Testis (tissue), 5 donors: ENCODE measurements at places on chromosomes 6 and 20.

- no peak overlapping the region for H3K4me3 ChIP-seq
- DNase-seq, result peak; percentile 23
- H3K4me1 ChIP-seq, result peaks cover 5% of the 10 kb centered on the region
- no peaks in the 10 kb centered on the region for H3K36me3 ChIP-seq
- H3K27me3 ChIP-seq, result no peaks in the 10 kb centered on the region
- H3K27ac ChIP-seq, result no peak overlapping the region
These were observed 48.4 kb downstream of the MAP3K7 start for GRCh38 chr6:90538278-90539046.

- DNase-seq, result no peak
- no peaks in the 10 kb centered on the region for H3K27me3 ChIP-seq
- H3K36me3 ChIP-seq, result no peaks in the 10 kb centered on the region
- peaks cover 6% of the 10 kb centered on the region for H3K4me1 ChIP-seq
- H3K27ac ChIP-seq, result no peak overlapping the region
These were observed 2.8 kb downstream of the DLGAP4 start for GRCh38 chr20:36308986-36309385.

- H3K27ac ChIP-seq, result no peak overlapping the region
- H3K4me3 ChIP-seq, result no peak overlapping the region
- H3K36me3 ChIP-seq, result no peaks in the 10 kb centered on the region
- no peaks in the 10 kb centered on the region for H3K27me3 ChIP-seq
These were observed 117.3 kb downstream of the JARID2 start for GRCh38 chr6:15363164-15363522.

- no peak for DNase-seq
- no peaks in the 10 kb centered on the region for H3K4me1 ChIP-seq
- no peaks in the 10 kb centered on the region for H3K27me3 ChIP-seq
These were observed 199.4 kb downstream of the PHACTR1 start for GRCh38 chr6:12916006-12916405.

GRCh38 chr6:67141005-67141404 is 1434.0 kb upstream of the EYS start:
- H3K27me3 ChIP-seq, result no peaks in the 10 kb centered on the region
- no peak overlapping the region for H3K4me3 ChIP-seq

GRCh38 chr6:125994670-125995488 is 8.5 kb downstream of the TRMT11 start:
- H3K4me1 ChIP-seq, result no peaks in the 10 kb centered on the region
- H3K4me3 ChIP-seq, result no peak overlapping the region
- no peak overlapping the region for H3K27ac ChIP-seq
- DNase-seq, result no peak

DNA sequence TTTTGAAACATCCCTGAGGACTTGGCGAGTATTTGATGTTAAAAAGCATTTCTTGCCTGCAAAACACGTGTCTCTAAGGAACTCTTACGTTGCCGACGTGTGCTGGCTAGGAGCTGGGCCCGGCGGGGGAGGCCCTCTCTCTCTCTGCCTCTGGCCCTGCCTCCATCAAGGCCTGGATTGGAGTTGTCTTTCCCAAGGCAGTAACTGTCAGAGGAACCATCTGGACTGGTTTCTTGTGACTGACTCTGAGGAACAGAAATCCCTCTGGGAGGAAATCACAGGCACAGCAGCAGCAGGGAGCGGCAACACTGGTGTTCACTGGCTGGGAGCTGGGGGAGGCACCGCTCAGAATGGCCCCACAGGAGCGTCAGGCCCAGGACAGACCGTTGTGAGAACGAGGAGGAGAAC is 244.2 kb downstream of the NRN1 start:
- no peaks in the 10 kb centered on the region for H3K27me3 ChIP-seq
- H3K4me1 ChIP-seq, result peaks cover 15% of the 10 kb centered on the region
- no peak overlapping the region for H3K4me3 ChIP-seq
- DNase-seq, result no peak

- H3K27ac ChIP-seq, result no peak overlapping the region
- DNase-seq, result no peak
- H3K4me1 ChIP-seq, result no peaks in the 10 kb centered on the region
- H3K36me3 ChIP-seq, result no peaks in the 10 kb centered on the region
- H3K27me3 ChIP-seq, result no peaks in the 10 kb centered on the region
- H3K4me3 ChIP-seq, result no peak overlapping the region
These were observed 397.7 kb downstream of the RFPL4B start for GRCh38 chr6:112744827-112745226.

DNA sequence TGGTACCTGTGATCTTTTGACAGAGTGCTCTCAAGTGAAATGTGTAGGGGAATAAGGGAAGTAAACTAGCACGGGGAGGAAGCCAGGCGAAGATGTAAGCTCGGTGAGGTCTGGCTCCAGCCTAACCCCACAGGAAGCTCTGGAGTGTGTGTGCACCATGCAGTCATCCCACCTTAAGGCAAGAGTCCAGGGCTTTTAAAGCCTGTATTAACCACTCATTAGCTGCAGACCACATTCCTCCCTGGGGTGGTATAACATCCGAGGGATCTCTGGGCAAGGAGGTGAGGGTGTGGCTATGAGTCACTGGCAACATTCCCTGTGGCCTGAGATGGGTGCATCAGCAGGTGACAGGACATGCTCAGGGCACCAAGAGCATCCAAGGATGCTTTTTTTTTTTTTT is 12.5 kb upstream of the RANBP9 start:
- no peaks in the 10 kb centered on the region for H3K27me3 ChIP-seq
- no peak overlapping the region for H3K27ac ChIP-seq
- H3K36me3 ChIP-seq, result no peaks in the 10 kb centered on the region
- no peaks in the 10 kb centered on the region for H3K4me1 ChIP-seq

GRCh38 chr6:144178323-144178722 is 28.0 kb downstream of the STX11 start:
- no peaks in the 10 kb centered on the region for H3K36me3 ChIP-seq
- no peak overlapping the region for H3K27ac ChIP-seq
- H3K4me3 ChIP-seq, result no peak overlapping the region
- H3K27me3 ChIP-seq, result no peaks in the 10 kb centered on the region

GRCh38 chr6:38603966-38604365 is 35.8 kb downstream of the BTBD9 start:
- no peaks in the 10 kb centered on the region for H3K36me3 ChIP-seq
- peaks cover 8% of the 10 kb centered on the region for H3K4me1 ChIP-seq
- H3K27ac ChIP-seq, result no peak overlapping the region
- H3K27me3 ChIP-seq, result no peaks in the 10 kb centered on the region
- no peak for DNase-seq

GRCh38 chr6:41630069-41630468 is 8.2 kb upstream of the MDFI start:
- DNase-seq, result no peak
- H3K27ac ChIP-seq, result no peak overlapping the region

GRCh38 chr6:166705069-166705468 is 78.0 kb upstream of the RPS6KA2 start:
- H3K4me3 ChIP-seq, result no peak overlapping the region
- no peaks in the 10 kb centered on the region for H3K27me3 ChIP-seq
- H3K4me1 ChIP-seq, result no peaks in the 10 kb centered on the region
- H3K36me3 ChIP-seq, result no peaks in the 10 kb centered on the region
- no peak for DNase-seq
- no peak overlapping the region for H3K27ac ChIP-seq

- no peaks in the 10 kb centered on the region for H3K27me3 ChIP-seq
- DNase-seq, result no peak
- no peak overlapping the region for H3K4me3 ChIP-seq
These were observed 12.7 kb downstream of the DPPA5 start for GRCh38 chr6:73341335-73341734.

GRCh38 chr6:108009894-108010293 is 51.9 kb upstream of the SEC63 start:
- H3K27me3 ChIP-seq, result no peaks in the 10 kb centered on the region
- H3K36me3 ChIP-seq, result no peaks in the 10 kb centered on the region
- no peak overlapping the region for H3K4me3 ChIP-seq
- no peak overlapping the region for H3K27ac ChIP-seq

DNA sequence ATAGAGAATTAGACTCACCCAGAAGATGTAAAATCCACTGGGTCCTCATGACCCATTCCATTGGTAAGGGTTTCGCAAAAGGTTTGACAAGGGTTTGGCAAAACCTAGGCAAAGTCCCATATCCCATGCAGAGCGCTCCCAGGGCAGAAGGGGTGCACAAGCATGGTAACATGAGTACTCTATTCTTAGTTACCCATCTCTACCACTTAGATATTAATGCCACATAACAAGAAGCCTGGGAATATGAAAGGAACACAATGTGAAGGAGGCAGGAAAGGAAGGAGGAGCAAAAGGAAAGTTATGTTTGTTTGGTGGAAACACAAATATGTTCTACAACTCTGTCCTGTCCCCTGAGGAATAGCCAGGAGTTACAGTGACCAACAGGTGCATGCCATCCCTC is 163.1 kb downstream of the FAXC start:
- H3K27me3 ChIP-seq, result no peaks in the 10 kb centered on the region
- no peaks in the 10 kb centered on the region for H3K36me3 ChIP-seq
- H3K27ac ChIP-seq, result no peak overlapping the region
- no peak overlapping the region for H3K4me3 ChIP-seq

GRCh38 chr6:138795809-138796603 is at the start of gene ECT2L:
TSS of gene ECT2L (plus strand) at chr6:138796087. CDS start at chr6:138813275, 17,188 bp downstream.
- H3K36me3 ChIP-seq, result no peaks in the 10 kb centered on the region
- peak within 1 kb of the TSS; percentile 33 for H3K4me3 ChIP-seq
- no peaks in the 10 kb centered on the region for H3K27me3 ChIP-seq
- peak; percentile 47 for DNase-seq
- peaks cover 4% of the 10 kb centered on the region for H3K4me1 ChIP-seq

DNA sequence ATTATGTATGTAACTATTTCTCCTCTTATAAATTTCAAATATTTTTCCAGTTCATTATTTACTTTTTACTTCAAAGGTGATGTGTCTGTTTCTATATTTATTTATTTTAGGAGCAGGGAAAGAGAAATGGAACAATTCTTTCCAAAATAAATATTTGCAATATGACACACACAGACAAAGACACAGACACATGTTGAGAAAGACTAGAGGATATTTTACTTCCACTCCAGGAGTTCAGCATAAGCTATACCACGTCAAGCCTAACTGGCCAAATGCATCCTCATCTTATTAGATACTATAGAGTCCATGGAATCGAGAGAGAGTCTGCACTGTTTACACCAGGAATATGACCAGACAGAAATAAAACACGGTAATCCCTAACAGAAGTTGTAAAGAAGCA is 13.3 kb downstream of the RALGAPA2 start:
- H3K27ac ChIP-seq, result no peak overlapping the region
- H3K4me1 ChIP-seq, result no peaks in the 10 kb centered on the region
- no peak overlapping the region for H3K4me3 ChIP-seq
- DNase-seq, result no peak
- H3K27me3 ChIP-seq, result no peaks in the 10 kb centered on the region
- H3K36me3 ChIP-seq, result no peaks in the 10 kb centered on the region

GRCh38 chr6:170440437-170440836 is 112.7 kb downstream of the PSMB1 start:
- no peak overlapping the region for H3K4me3 ChIP-seq
- H3K36me3 ChIP-seq, result no peaks in the 10 kb centered on the region
- H3K27me3 ChIP-seq, result no peaks in the 10 kb centered on the region
- H3K4me1 ChIP-seq, result no peaks in the 10 kb centered on the region

GRCh38 chr20:43940518-43941225 is 26.0 kb downstream of the TOX2 start:
- DNase-seq, result no peak
- no peak overlapping the region for H3K4me3 ChIP-seq
- no peaks in the 10 kb centered on the region for H3K36me3 ChIP-seq
- H3K27ac ChIP-seq, result no peak overlapping the region
- no peaks in the 10 kb centered on the region for H3K27me3 ChIP-seq
- H3K4me1 ChIP-seq, result peaks cover 12% of the 10 kb centered on the region

DNA sequence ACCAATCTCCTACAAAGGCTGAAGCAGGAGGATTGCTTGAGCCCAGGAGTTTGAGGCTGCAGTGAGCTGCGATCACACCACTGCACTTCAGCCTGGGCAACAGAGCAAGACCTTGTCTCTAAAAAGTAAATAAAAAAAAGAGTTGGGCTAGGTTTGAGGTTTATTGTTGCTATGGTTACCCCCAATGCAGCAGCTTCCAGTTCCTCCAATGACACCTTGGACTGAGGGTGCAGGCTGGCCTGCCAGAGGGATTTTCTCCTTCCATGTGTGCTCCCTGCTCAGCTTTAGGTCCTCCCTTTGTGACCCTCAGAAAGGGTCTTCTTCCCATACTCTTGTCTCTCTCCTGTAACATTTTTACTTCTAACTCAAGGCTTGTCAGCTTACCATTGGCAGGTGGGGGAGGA is 10.6 kb upstream of the TBC1D20 start:
- H3K27ac ChIP-seq, result no peak overlapping the region
- no peaks in the 10 kb centered on the region for H3K4me1 ChIP-seq
- H3K4me3 ChIP-seq, result no peak overlapping the region
- H3K36me3 ChIP-seq, result no peaks in the 10 kb centered on the region
- no peaks in the 10 kb centered on the region for H3K27me3 ChIP-seq

DNA sequence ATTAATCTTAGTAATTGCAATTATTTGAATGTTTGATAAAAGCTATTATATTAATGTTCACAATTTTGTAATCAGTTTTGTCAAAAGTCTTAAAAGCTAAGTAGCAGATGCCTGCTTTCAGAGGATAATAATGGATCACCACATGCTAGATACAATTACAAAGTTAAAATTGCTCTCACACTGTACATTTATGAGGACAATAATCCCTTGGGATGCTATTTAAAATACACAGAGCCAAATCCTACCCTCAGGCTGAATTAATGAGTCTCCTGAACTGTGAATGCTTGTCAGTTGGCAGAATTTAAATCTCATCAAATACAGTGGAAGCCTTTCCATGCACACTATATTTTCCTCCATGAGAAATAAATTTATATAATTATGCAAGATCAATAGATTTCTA is 153.3 kb upstream of the SYNCRIP start:
- H3K36me3 ChIP-seq, result no peaks in the 10 kb centered on the region
- H3K27ac ChIP-seq, result no peak overlapping the region
- no peaks in the 10 kb centered on the region for H3K4me1 ChIP-seq
- DNase-seq, result no peak

GRCh38 chr6:36445621-36446020 is 2.8 kb downstream of the KCTD20 start:
- H3K27ac ChIP-seq, result no peak overlapping the region
- no peaks in the 10 kb centered on the region for H3K36me3 ChIP-seq
- no peak for DNase-seq
- peaks cover 29% of the 10 kb centered on the region for H3K4me1 ChIP-seq
- no peaks in the 10 kb centered on the region for H3K27me3 ChIP-seq

- no peaks in the 10 kb centered on the region for H3K4me1 ChIP-seq
- DNase-seq, result no peak
- no peak overlapping the region for H3K27ac ChIP-seq
- no peaks in the 10 kb centered on the region for H3K27me3 ChIP-seq
- no peaks in the 10 kb centered on the region for H3K36me3 ChIP-seq
These were observed 89.8 kb upstream of the ATXN1 start for GRCh38 chr6:16851044-16851540.
